ENCODE measurements at places on chromosomes 2 and 18. TPM values are rescaled to one million over a fixed set of nuclear protein-coding genes. Genes with fewer than 3 reads are reported as not detected.
A peak's percentile ranks its signal among the peaks of the same experiment; 100 is the strongest.

Gene GTF2A1L
- total RNA-seq, result not detected

DNA sequence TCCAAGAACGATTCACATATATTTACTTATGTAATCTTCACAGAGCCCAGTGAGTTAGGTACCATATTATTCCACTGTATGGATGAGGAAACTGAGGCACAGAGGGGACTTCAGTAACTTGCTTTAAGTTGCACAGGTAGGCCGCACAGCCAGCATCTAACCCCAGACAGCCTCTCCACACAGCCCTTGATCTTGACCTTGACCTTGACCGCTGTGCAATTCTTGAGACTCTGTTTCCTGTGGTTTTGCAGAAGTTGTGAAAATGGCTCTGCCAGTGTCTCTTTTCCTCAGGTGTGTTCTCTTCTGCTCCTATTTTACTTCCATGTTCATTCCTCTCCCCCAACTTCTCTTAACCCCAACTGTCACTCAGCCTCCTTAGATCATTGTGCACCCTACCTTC lies 206.5 kb downstream of the SOX11 start:
- DNase-seq, result no peak

DNA sequence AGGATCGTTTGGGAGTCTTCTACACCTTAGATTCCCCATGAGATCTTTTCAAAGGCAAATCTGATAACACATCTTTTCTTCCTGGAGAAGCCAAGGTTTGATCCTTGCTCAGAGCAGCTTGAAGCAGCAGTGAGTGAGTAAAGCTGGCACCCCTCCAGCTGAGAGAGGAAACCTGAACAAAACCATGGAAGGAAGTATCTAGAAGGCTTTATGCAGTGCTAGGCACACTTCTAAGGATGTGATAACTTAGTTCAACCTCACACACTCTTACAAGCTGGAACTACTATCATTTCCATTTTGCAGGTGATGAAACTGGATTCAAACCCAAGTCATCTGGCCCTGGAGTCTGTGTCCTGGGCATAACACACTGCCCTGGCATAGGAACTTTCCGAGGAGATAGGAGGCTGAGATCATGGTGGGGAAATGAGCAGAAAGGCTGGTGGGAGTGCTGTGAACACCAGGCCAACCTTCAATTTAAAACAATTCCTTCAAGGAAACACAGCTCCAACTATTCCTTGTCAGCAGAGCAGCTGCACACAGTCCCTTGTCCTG lies 71.2 kb downstream of the CTAGE1 start:
- no peak for DNase-seq

GRCh38 chr2:20622731-20623130 lies 28.2 kb downstream of the HS1BP3 start:
- peak; percentile 75 for DNase-seq

DNA sequence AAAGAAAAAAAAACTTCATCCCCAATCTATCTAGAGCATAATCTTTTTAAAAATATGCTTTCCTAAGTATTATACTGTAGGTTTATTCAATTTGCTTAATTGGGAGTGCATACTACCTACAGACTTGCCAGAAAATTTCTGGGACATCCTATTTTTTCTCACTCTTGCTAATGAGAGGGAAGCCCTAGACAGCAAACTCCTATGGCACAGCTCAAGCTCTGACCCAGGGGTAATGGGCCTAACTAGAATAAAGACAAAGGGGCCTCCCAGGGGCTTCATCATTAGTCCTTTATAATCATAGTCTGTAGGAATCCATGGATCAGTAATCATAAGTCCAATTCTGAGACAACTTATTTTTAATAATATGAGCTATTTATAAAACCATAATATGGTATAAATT lies 142.6 kb upstream of the ITGA4 start:
- DNase-seq, result no peak

- DNase-seq, result no peak
Measured at GRCh38 chr2:182522972-182523473, 96.2 kb upstream of the PDE1A start.

DNA sequence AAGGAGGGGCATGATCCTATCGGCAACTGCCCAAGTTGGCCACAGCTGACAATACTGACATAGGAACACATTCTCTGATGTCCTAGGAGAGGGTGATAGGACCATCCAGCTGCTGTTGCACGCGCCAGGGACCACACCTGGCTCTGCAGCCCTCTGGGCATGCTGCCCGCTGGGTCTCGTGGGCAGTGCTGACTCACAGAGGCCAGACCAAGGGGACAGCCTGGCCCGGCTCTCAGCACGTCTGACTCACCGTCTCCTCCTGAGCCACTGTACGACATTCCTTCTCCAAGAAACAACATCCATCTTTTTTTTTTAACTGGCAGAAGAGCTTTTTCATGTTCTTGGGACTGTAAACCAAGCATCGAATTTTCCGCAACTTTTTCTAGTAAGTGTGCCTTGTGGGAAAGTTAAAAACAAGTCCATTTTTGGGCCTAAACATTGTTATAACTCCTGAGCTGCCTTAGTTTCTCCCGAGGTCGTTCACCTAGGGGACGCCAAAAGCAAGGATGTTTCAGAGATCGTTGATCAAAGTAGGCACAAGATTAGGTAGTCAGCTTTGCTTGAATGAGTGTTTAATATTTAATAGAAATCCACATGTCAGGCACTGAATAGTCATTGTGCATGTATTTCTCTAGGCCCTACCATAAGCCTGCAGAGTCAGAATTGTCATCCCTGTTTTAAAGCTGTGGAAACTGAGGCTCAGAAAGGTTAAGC lies 100.3 kb downstream of the TTC32 start:
- DNase-seq, result peak; percentile 98

DNA sequence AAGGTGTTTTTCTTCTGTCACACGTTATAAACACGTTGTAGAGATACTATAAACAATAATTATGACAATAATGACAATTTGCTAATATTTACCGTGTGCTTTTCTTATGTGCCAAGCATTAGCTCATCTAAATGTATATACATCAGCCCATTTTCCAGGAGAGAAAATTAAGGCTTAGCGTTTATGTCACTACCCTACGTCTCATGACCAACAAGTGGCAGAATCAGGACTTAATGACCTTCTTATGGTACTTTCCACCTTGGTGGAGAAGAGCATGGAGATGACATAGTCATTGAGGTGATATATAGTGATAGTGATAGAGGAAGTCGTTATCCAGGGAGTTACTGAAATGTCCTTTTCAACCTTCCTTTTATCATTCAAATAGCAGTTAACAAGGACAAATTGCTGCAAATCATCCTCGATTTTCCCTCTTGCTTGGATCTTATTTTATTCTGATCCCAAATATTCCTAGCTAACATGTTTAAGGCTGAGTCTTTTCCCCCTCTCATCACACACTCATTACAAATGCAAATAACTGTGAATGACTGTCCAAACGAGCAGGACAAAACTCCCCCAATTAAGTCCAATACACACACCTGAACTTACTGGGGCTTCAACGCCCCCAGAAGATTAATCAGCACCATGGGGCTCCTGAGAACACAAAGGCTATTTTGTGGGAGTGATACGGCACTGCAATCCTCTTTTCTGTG lies 27.3 kb downstream of the SPRED2 start:
- no peak for DNase-seq

Gene POTEJ
- total RNA-seq, result not detected

Gene TMEM178A
- total RNA-seq, result 1.4 TPM

- no peak for DNase-seq
Measured at GRCh38 chr2:238505119-238505891, 78.6 kb downstream of the ASB1 start.

DNA sequence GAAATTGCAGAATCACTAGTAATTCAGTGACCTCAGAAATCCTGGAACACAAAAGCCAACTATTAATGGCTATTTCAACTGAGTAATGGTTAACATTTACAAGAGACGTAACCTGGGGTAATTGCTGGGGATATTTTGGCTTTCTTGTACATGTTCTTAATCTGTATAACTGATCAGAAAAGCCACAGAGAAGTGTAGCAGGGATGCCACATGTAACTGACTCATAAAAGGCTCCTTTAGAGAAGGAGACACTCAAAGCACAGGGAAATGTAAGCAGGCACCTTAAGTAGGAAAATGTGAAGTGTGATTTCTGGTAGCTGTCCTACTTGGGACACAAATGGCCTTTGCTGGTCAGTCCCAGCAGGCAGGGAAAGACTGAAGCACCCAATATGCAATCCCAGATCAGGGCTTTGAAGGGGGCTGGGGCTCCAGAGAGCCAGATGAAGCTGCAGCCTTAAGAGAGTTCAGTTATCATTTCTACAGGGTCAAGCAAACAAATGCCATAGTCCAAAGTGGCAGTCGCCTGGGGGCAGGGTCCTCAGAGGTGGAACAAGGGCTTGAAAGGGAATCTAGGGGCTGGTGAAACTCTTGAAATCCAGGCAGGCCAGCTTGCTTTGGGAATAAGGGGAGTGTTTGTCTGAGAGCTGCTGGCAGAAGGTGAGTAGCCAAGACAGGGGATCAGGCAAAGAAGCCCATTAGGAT lies 7.2 kb upstream of the SPOPL start:
- no peak for DNase-seq

Gene DUSP19
- 4.1 TPM for total RNA-seq

GRCh38 chr2:47339745-47340541 lies 63.0 kb upstream of the MSH2 start:
- no peak for DNase-seq

Gene SLC9A4
- not detected for total RNA-seq

Gene SERPINB12
- not detected for total RNA-seq

Gene SKA1
- 4.3 TPM for total RNA-seq

GRCh38 chr2:18413676-18414396 lies 146.6 kb downstream of the RDH14 start:
- no peak for DNase-seq

Gene PRSS56
- total RNA-seq, result not detected

GRCh38 chr2:197604117-197604860 lies 71.1 kb downstream of the RFTN2 start:
- no peak for DNase-seq

Measured in chondrocyte (in vitro differentiated cells).